ENCODE measurements at places on chromosomes 7 and 10. TPM values are rescaled to one million over a fixed set of nuclear protein-coding genes. Genes with fewer than 3 reads are reported as not detected.

The GIMAP4 gene
- total RNA-seq: not detected

The FKBP6 gene
- not detected for total RNA-seq

The FRAT2 gene
- total RNA-seq: 12.8 TPM

The TRIM50 gene
- not detected for total RNA-seq

The WBP1L gene
- 53.0 TPM for total RNA-seq

Measured in airway epithelial cell (primary cell).